ENCODE measurements at places on chromosomes 1 and 21.
A peak's percentile ranks its signal among the peaks of the same experiment; 100 is the strongest.

- no peak for DNase-seq
Observed at GRCh38 chr1:60831780-60832179, 250.6 kb upstream of the NFIA start.

GRCh38 chr1:230855886-230856285 is 12.4 kb downstream of the C1orf198 start:
- no peak for DNase-seq

DNA sequence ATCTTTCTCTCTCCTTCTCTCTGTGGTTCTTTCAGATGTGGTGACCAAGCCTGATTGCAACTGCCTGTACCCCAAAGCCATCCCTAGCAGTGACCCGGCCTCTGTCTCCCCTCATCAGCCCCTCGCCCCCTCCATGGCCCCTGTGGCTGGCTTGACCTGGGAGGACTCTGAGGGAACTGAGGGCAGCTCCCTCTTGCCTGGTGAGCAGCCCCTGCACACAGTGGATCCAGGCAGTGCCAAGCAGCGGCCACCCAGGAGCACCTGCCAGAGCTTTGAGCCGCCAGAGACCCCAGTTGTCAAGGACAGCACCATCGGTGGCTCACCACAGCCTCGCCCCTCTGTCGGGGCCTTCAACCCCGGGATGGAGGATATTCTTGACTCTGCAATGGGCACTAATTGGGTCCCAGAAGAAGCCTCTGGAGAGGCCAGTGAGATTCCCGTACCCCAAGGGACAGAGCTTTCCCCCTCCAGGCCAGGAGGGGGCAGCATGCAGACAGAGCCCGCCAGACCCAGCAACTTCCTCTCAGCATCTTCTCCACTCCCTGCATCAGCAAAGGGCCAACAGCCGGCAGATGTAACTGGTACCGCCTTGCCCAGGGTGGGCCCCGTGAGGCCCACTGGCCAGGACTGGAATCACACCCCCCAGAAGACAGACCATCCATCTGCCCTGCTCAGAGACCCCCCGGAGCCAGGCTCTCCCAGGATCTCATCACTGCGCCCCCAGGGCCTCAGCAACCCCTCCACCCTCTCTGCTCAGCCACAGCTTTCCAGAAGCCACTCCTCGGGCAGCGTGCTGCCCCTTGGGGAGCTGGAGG is 12.7 kb downstream of the CSF1 start:
- no peak for DNase-seq

DNA sequence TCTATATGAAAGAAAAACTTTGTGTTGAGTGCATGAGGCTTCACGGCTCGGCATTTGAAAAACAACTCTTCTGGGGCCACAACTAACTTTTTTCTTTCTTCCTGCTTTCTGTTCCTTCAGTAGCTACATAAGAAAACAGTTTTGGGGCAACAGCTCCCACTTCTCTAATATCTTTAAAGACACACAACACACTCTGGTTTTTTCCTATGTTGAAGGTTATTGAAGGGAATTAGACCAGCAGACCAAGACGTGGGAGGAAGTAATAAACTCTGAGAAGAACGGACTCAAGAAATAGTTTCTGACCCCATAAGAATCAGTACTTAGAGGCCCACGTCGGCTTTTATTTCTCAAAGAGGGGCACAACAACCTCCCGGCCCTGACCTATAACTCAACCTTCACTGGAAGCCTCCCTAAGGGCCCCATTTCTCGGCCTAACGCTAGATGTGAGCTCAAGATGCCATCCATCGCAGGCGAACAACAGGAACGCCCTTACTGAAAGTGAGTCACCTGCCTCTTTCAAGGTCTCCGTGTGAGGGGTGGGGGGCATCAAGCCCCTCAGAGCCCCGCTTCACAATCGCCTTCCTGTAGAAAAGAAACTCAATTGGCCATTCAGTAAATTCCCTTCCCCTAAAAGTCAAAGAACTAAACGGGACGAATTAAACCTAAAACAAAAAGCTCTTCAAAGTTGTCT is 844 bp downstream of the ZMYM6 start:
- DNase-seq = peak; percentile 5

GRCh38 chr21:42542196-42542595 is 28.5 kb downstream of the SLC37A1 start:
- no peak for DNase-seq

DNA sequence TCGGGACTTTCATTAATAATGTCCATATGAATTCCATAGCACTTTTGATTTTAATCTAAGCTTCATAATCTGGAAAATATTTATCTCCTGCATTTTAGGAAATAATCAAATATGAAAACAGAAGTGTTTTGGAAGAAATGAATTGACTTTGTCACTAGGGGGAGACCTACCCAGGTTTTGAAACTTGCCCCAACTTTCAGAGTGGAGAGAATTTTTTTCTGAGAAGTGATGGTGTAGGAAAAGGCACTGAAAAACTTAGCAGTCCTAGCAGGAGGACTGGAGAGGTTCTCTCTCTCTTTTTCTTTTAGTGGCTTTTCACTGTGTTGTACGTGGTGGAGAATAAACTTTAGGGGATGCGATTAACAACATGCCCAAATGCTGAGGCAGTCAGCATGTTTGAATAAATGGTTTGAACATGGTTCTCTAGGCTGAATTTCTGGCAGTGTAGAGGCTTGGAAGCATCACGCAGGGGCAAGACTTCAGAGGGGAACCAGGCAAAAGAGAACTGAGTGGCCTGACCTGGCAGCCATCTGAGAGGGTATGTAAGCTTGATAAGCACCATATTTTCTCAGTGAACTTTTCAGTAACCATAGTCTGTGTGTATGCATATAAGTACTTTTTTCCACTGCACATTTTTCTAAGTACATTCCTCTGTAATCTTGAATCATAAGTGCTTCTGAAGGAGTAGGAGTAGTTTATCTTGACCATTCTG is 68.3 kb upstream of the NEK7 start:
- no peak for DNase-seq
